ENCODE measurements at places on chromosomes 3 and 15.

DNA sequence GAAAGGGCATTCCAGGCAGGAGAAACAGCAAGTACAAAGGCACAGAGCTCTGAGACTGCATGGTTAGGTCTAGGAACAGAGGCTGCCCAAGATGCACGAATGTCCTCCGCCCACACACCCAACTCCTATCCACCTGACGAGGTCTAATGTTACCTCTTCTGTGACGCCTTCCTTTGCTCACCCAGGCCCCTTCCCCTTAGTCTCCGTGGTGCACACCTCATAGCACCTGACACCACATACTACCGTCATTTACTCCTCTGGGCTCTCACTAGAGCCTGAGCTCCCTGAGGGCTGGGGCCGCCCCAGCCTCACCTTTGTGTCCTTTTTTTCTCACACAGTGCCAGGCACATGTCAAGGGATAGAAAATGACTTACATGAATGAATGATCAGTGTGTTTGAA, 31.0 kb upstream of the RASGRF1 start:
- DNase-seq, result no peak

DNA sequence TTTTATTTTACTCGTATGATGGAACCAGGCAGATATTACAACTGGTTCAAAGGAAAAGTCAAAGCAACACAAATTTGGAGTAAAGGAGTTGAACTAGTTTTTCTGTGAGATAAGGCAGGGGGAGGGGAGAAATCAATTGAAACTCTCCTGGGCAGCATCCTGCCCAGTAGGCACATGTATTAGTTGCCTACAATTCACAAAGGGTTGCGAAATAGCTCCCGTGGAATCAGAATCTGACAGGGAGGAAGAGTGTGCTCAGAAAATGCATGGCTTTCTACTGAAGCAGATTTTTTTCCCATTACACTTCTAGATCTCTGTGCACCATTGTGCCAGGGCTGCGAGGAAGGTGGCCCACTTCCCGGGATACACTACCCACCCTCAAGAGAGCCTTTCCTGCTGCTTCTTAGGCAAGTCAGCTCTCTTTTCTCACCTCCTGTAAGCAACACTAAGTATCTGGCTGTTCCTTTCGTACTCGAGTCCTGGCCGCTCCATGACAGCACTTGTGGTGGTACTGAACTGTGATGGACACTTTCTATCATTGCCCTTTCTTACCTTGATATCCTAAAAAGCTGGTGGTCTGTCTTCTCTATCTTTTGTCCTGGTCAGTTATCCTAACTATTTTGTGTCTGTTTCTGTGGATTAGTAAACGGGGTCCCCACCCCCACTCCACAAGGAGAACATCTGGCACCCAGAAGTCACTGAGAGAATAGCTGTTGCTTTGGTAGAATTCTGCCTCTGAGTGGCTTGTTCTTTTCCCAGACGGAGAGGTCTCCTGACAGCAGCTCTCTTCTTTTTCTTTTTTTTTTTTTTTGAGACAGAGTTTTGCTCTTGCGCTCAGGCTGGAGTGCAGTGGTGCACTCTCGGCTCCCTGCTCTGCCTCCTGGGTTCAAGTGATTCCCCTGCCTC, 74.8 kb downstream of the RPL39L start:
- no peak for DNase-seq

DNA sequence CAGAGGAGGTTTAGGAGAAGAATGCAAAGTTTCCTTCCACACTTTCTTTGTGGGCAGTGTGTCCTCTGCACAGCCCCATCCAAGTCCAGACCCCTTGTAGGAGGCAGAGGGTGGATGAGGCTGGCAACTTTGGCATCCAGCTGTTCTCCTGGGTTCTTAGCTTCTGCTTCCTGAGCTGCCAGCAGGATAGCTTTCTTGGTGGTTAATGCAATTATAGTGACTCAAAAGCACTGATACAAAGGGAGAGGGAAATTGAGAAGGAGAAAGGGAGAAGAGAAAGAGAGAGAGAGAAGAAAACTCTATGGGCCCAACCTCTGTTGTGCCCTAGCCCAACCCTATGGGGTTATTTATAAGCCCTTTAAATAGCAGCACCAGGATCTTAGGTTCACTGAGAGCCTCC, 4.5 kb upstream of the TNFAIP8L3 start:
- DNase-seq, result no peak

DNA sequence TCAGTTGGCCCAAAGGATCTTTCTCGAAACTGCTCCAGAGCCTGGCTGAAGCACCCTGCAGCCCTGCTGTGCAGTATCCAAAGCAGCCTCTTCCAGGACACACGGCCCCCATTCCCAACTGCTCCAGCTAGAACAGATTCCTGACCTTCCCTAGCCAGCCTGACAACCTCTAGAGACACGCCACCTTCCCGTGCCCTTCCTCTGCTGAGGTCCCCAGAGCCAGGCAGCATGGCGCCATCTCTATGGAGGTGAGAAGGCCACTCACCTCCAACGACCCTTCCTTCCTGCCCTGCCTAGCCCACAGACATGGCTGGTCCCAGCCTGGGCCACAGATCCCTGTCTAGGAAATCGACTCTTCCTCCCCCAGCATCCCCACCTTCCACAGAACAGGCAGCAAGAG, 3.1 kb downstream of the KIF7 start:
- DNase-seq, result no peak

DNA sequence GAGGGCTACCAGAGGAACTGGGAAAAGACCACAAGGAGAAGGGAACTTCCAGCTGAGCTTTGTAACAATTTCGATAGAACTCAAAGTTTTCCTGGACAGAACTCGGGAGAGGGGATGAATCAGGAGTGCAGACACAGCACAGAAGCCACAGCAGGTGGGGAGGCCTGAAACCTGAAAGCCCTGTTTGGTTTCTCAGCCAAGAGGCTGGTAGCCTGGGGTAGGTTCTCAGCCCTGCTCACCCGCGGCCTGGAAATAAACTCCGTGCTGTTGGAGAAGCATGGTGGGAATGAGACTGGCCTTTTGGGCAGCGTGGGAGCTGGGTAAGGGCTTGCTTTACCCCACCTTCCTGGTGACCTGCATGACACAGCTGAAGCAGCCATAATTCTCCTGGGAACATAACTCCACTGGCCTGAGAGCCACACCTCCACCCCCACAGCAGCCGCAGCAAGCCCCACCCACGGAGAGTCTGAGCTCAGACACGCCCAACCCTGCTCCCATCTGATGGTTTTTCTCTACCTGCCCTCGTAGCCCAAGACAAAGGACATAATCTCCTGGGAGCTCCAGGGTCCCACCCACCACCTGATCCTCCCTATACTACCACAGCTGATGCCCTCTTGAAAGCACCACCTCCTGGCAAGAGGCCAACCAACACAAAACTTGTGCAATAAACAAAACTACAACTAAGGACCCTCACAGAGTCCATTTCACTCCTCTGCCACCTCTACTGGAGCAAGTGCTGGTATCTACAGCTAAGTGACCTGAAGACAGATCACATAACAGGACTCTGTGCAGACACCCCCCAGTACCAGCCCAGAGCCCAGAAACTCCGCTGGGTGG, 52.5 kb upstream of the CHRM5 start:
- no peak for DNase-seq

- DNase-seq, result peak; percentile 62
These were observed 120.5 kb downstream of the XXYLT1 start for GRCh38 chr3:195150181-195151118.

GRCh38 chr3:23882487-23882918, 34.3 kb downstream of the NKIRAS1 start:
- no peak for DNase-seq

DNA sequence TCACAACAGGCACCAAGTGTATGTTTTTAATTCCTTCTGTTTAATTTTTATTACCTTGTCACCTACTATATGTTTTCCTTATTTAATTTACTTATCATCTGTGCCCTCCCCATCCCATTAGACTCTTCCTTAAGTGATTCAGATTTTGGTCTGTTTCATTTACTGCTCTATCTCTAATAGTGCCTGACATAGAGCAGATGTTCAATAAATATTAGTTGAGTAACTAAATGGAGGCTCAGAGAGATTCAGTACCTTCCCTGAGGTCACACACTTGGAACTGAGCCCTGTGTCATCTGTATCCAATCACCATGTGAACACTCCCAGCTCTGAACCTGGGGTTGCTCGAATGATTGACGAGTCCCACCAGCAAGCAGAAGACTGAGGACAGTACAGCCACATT, 318.1 kb upstream of the WNT5A start:
- DNase-seq, result no peak

GRCh38 chr15:67560320-67560719, 17.8 kb downstream of the MAP2K5 start:
- DNase-seq, result no peak

- no peak for DNase-seq
These were observed 161.3 kb upstream of the TLE3 start for GRCh38 chr15:70259028-70259424.

GRCh38 chr3:36876181-36876936, 68.5 kb downstream of the TRANK1 start:
- no peak for DNase-seq

Measured in NCI-H1092 (cell line).